ENCODE measurements at places on chromosomes 7 and 10.

DNA sequence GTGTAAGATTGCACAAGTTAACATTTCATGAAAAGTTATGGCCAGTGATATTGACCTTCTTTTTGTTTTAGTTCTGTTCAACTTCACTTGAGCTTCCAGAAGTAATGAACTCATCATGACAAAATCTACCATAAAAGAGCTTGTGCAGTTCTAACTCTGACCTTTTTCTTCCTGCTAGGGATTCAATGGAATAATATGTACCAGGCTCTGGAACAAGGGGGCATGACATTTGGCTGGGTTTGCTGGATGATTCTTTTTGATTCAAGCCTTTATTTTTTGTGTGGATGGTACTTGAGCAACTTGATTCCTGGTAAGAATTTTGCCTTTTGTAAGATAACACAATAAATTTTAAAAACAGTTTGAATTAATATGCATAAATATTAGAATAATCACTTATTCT is 205.0 kb downstream of the ABCA13 start:
- no peak for DNase-seq

DNA sequence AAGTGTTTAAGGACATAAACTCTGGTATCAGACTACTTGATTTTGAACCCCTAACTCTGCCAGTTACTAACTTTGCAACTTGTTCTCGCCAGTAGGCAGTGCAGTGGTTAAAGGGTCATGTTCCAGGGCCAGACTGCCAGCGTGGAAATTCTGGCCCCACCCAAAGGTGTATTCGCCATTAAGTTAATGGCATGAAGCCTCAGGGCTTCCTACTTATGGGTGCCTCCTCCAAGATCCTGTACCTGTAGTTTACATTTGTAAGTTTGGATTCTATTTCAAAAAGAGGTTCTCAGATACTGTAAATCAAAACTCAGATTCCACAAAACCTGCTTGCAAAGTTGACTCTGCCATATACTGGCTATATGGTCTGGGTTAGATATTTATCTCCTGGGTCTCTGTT is 2.8 kb upstream of the PIP start:
- no peak for DNase-seq

GRCh38 chr10:59991117-59991516 is 84.8 kb upstream of the CCDC6 start:
- DNase-seq = no peak

GRCh38 chr7:47354831-47355541 is 226.9 kb downstream of the TNS3 start:
- DNase-seq = no peak

DNA sequence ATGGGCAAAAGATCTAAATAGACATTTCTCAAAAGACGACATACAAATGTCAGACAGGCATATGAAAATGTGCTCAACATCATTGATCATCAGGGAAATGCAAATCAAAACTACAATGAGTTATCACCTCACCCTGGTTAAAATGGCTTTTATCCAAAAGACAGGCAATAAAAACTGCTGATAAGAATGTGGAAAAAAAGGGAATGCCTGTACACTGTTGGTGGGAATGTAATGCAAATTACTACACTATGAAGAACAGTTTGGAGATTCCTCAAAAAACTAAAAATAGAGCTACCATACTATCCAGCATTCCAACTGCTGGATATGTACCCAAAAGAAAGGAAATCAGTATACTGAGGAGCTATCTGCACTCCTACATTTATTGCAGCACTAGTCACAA is 18.0 kb downstream of the GSDME start:
- DNase-seq = no peak

DNA sequence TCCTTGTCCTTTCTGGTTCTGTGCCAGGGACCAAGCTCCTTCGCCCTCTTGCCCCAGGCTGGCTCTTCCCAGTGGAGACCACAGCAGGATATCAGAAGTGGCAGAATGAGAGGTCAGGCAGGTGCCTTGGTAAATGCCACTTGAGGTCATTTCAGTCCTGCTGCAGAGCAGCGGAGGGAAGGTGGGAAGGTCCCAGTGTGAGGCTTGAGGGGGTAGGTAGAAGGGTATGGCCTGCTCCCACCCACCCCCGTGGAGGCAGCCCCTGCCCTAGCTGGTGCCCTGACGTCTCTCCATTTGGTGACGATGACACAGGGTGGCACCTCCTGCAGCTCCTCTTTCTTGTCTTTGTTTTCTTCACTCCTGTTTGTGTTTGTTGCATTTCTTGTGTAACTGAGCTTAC is 538.8 kb downstream of the TCERG1L start:
- DNase-seq = no peak

GRCh38 chr7:43042302-43042701 is 70.1 kb upstream of the HECW1 start:
- no peak for DNase-seq

- DNase-seq = no peak
Observed at GRCh38 chr10:79247373-79248137, 99.7 kb upstream of the PPIF start.

- DNase-seq = no peak
Observed at GRCh38 chr7:29891766-29892165, 85.5 kb downstream of the WIPF3 start.

GRCh38 chr7:41955893-41956675 is 253.2 kb upstream of the INHBA start:
- no peak for DNase-seq

DNA sequence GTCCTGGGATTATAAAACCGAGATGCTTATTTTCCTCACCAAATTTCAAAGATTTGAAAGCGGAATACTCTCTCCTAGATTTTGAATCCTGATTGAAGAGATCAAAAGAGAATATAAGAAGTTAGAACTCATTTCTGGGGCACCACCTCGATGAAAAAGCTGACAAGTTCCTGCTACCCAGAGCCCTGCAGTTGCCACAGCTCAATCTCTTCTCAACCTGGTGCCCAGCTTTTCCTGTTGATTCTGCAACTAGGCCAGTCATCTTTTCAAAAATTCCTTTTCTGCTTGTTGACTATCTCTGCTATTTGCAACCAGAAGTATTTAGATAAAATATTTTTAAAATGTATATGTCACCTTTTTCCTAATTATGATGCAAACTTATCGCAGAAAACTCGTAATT is 45.0 kb downstream of the MTPN start:
- no peak for DNase-seq

DNA sequence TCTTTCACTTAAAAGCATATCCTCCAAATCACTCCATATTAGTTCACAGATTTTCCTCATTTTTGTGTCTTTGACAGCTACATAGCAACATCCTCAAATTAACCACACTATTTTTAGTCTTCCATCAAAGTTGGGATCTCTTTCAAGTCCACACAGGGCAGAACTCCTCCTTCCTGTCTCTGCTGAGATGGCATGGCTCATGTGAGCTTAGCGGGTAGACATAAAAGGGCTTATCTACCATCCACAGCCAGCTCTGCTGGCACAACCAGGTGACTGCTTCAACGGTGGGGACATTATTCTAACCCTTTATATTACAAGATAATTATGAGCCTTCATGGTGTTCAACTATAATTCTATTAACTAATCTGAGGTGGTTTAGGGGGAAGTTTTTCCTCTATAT is 35.5 kb downstream of the ICA1 start:
- DNase-seq = no peak

- DNase-seq = no peak
Observed at GRCh38 chr7:21359163-21359562, 68.7 kb upstream of the SP4 start.

DNA sequence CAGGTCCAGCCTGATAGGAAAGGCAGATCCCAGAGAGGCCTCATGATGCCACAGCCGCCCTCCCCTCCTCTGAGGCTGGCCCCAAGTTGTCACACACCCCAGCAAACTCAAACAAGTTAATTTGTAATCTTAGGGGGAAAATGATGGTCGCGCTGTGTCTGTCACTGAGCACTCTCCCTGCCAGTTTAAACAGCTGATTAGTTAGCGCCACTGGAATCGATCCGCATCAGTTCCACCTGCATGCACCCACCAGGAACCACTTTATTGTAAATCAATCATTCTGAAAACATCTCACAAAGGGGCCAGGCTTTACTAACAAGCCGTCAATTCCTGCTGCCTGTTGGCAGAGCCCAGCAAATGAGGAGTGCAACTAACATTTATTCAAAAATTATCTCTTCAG is 870.9 kb downstream of the KCNMA1 start:
- no peak for DNase-seq

DNA sequence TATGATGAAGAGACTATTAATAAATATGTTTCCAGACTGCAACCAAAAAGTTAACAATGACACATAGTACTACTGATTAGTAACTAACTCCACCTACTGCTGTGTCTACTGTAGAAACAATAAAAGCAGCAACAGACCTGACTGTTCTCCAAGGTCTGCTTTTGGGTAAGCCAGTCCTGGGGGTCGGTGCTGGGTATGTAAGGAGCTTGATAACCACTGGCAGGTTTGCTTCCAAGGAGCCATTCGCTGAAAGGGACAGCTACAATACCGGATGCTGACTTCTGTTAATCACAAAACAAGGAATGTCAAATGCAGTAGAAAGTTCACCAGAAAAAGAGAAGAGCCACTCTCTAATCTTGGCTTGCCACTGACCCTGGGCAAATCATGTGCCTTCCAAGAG is 17.7 kb downstream of the NCOA4 start:
- DNase-seq = no peak

DNA sequence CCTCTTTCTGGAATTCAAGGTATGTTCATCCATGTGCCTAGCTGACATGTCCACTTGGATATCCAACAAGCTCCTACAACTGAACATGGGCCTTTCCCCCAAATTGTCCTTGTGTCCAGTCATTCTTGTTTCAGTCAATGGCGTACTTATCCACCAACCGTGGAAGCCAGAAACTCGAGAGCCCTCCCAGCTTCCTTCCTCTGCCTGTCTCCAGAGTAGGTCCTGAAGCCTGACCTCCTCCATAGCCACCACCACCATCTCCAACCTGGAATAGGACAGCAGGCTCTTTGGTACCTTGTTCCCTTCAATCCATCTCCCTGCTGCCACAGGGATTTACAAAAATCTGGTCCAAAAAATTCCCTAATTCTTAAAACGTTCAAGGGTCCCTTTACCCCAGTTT is 305.1 kb downstream of the RPS24 start:
- no peak for DNase-seq

DNA sequence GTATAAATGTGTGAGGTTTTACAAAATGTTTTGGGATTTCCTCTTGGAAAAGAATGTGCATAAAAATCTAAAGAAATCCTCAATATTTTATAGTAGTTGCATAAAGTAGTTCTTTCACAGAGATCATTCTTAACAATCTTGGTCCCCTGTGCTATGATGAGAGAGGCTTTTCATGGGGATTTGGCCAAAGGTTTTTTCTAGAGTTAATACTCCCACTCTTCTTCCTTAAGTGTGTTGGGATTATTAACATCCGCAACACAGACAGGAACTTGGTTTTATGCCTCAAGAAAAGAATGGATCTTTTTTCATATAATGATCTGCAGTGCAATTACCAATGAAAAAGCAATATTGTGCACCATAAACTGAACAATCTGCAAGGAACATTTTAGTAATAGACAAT is 71.5 kb downstream of the AGMO start:
- DNase-seq = no peak

- DNase-seq = no peak
Observed at GRCh38 chr7:47782022-47782421, 166.2 kb downstream of the PKD1L1 start.

- no peak for DNase-seq
Observed at GRCh38 chr7:158019726-158020705, 567.6 kb downstream of the PTPRN2 start.

DNA sequence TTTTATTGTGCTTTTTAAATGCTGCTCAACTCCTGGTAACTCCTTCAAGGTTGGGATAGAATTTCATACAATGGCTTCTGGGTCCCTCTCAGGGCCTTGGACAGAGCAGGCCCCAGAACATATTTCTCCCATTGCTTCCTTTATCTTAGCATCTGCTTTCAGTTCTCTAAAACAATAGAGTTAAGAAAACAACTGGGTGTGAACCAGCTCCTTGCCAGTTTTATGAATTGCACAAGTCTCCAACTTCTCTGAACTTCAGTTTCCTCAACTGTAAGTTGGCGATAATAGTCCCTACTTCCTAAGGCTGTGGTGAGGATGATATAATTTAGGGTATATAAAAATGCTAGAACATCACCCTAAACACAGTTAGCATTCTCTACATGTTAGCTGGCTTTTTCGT is 77.0 kb upstream of the INHBA start:
- no peak for DNase-seq

- DNase-seq = no peak
Observed at GRCh38 chr10:119330342-119330741, 123.0 kb downstream of the GRK5 start.

DNA sequence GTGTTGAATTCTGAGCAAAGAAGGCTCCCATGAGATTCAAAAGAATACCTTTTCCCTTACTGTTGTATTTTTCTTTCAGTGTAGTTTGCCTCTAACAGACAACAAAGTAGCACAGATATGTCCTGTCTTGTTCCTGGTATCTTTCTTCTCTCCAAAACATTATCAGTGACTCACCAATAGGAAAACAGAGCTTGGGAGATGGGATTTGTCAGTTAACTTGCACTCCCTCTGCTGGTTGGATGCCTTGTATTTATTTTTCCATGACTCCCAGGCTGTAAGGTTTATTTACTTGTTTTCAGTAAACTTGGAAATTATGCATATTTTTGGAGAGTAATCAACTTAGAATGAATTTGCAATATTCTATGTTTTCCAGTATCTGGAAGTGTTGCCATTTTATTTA is 129.7 kb downstream of the SAMD9 start:
- DNase-seq = no peak

- DNase-seq = no peak
Observed at GRCh38 chr10:77230194-77230593, 407.4 kb downstream of the KCNMA1 start.

DNA sequence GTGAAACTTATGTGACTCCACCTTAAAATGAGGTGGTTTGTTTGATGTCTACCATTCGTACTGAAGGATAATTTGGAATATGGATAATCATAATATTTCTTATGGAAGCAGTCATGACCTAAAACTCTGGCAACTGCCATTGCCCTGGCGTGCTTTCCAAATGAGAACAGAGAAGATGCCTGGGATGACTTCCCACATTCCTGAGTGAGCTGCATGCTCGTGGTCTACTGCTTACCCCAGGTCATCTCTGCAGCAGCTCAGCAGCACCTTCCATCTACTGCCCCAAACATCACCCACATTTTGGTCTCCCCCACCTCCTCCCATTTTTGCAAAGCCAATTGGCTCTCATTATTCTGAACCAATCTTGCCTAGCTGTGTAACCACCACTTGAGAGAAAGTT is 40.1 kb downstream of the LYZL1 start:
- DNase-seq = no peak

DNA sequence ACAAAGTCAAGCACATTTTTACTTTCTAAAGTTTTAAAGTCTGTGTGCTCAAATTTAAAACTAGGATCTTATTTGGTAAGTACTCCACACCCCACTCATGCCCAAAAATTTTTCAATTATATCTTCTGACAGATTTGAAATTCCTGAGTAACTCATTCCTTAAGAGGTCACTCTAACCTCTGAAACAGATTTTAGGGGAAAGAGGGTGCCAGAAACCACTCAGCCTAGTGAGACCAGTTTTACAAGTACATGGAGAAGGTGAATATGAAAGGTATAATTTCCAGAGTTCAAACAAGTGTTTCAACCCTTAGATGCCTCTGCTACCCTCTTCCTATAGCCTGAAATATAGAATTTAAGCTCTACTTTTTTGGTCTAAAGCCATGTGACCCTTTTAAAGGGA is 79.2 kb downstream of the C7orf25 start:
- no peak for DNase-seq
